Bronchial smooth muscle cell (primary cell): ENCODE measurements at places on chromosomes 1 and 21. TPM values are rescaled to one million over a fixed set of nuclear protein-coding genes. Genes with fewer than 3 reads are reported as not detected.

LCE1D gene
- not detected in 2 replicates for total RNA-seq

G0S2 gene
- total RNA-seq = 20.2 and 28.9 TPM in 2 replicates

CSMD2 gene
- 0.79 and 1.7 TPM in 2 replicates for total RNA-seq

NEGR1 gene
- 2.9 and 3.3 TPM in 2 replicates for total RNA-seq

MCOLN3 gene
- total RNA-seq = 0.43 and 6.9 TPM in 2 replicates

TNFRSF4 gene
- under 0.01 TPM in 1 of 2 replicates, not detected in the other for total RNA-seq

NID1 gene
- total RNA-seq = 22.4 and 40.4 TPM in 2 replicates

FMO4 gene
- total RNA-seq = 1.4 and 1.6 TPM in 2 replicates

POFUT2 gene
- 34.7 and 38.0 TPM in 2 replicates for total RNA-seq

HSD3B2 gene
- not detected in 2 replicates for total RNA-seq

DNMT3L gene
- not detected in 2 replicates for total RNA-seq

HAO2 gene
- not detected in 2 replicates for total RNA-seq

S100A5 gene
- 0.77 TPM in 1 of 2 replicates, not detected in the other for total RNA-seq

HJV gene
- total RNA-seq = not detected in 2 replicates

APCS gene
- total RNA-seq = not detected in 2 replicates

CDC42 gene
- 219 and 280 TPM in 2 replicates for total RNA-seq

LYPD8 gene
- not detected in 2 replicates for total RNA-seq

OR10J1 gene
- not detected in 2 replicates for total RNA-seq
